ENCODE measurements at places on chromosomes 4 and X.

- DNase-seq = no peak
These were observed 588.2 kb upstream of the ADGRL3 start for GRCh38 chr4:60611762-60612496.

- no peak for DNase-seq
These were observed 561.5 kb downstream of the ANKRD50 start for GRCh38 chr4:124151031-124151430.

DNA sequence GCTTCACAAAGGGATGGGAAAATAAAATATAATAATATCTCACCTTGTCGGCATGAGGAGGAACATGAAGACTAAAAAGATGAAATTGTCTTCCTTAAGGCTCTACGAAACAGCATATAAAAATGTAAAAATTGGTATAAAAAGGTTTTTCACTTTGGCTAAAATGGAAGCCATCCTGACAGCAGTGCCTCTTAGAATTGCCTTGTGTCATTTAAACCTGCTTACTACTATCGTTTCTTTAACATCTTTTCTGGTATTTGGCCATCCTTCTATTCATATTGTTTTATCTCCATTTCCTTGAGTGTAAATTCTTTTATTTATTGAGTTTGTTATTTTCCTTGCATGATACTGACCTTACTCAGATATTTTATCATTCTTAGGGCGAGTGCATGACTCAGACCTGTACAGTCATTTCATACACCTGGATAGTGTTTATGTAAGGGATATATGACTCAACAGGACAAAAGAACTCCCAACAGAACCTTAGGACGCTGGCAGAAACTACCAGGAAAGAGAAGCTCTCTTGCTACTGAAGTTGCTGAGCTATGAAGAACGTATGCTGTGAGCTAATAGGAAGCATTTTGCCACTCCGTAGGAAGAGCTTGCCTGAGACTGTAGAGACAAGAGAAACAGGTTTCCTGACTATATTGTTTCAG is 5.8 kb upstream of the CDKN2AIP start:
- DNase-seq = no peak

- peak; percentile 8 for DNase-seq
These were observed 26.1 kb downstream of the IGSF1 start for GRCh38 chrX:131262738-131263679.

DNA sequence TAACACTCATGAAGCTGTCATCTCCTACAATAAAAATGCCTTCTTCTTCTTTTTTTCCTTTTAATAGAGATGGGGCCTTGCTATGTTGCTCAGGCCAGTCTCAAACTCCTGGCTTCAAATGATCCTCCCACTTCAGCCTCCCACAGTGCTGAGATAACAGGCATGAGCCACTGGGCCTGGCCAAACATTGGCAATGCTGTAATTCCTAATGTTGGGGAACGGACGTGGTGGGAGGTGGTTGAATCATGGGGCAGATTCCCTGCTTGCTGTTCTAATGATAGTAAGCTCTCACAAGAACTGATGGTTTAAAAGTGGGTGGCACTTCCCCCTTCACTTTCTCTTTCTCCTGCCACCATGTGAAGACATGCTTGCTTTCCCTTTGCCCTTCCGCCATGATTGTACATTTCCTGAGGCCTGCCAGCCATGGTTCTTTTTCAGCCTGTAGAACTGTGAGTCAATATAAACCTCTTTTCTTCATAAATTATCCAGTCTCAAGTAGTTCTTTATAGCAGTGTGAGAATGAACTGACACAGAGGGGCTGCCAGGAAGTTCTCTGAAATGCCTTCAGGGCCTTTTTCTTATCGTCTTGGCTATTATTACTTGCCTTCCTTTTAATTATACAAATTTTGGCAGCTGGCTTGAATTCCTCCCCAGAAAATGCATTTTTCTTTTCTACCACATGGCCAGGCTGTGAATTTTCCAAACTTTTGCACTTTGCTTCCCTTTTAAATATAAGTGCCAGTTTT is 93.0 kb downstream of the CENPC start:
- DNase-seq = no peak

DNA sequence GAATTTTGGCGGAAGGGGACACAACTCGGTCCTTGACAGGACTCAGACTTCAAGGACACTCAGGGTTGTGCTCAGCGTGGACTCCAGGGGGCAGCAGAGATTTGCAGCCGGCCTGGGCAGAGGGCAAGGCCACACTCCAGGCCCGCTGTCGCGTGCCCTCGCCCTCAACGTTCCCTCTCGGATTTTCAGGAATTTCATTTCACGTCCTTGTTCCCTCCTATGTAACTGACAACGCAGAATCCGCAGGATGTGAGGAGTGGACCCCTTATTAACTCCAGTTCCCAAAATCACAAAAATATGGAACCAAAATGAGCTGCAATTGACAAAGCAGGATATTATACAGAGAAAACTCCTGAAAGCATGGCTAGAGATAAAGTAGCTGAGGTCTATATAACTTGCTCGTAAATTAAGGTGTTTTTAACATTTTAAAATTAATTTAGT is 21.0 kb upstream of the DCTD start:
- DNase-seq = peak; percentile 74

DNA sequence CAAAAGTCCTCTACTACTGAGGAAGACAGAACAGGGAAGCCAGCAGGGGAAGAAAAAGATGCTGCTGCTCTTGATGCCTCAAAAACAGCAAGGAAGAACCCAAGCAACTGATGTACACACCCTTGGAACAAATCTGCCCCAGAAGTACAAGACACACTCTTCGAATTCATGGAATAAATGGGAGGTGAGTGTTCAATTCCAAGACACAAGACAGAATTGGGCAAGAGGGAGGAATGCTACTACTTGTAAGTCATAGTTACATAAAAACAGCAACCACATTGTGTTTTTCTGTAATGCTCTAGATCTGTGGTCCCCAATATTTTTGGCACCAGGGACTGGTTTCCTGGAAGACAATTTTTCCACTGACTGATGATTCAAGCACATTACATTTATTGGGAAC is 58.0 kb upstream of the H2AZ1 start:
- no peak for DNase-seq

Data from CD4-positive, alpha-beta T cell treated with Interleukin-17A for 4 hours (primary cell).